ENCODE measurements at places on chromosomes 6 and 20.

DNA sequence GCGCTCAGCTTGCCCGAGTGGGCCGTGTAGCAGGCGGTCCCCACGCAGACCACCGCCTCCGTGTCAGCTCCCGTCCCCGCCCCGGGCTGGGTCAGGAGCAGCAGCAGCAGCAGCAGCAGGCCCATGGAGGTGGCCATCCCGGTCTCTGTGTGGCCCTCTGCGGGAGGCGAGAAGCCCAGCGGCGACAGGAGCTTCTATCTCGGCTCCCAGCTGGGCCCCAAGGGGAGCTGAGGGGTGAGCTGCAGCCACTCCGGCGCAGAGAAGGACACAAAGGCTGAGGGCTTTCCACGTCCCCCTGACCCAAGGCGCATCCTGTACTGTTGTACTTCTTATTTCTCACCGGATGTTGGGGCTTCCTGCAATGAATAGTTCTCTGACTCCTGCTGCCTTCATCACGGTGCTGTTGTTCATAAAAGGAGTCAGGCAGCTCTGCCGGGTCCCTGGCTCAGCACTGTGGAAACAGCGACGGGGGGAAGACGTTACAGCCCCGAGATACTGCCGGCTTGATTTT is at the start of gene CD93:
Gene CD93 (minus strand): TSS at position 269 of the 511 bp plus-strand sequence. CDS start 132 bp downstream, at position 137.
- peak; percentile 23 for DNase-seq

DNA sequence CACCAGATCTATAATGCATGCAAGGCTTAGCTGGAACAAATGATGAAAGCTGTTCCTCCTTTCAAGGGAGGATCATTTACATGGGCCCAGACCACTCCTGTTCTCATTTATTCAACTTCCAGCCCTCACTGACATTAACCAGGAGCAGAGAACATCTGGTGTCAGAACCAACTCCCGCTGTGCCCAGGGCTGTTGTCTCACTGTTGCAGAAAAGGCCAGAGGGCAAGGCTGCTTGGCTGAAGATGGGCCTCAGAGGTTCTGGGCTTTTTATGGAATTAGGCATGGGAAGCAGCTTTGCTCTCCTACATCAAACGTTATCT is 164.2 kb downstream of the GMPR start:
- DNase-seq = no peak

GRCh38 chr6:167957626-167958025 is 39.8 kb upstream of the KIF25 start:
- no peak for DNase-seq

GRCh38 chr20:51206032-51206662 is 183.2 kb upstream of the KCNG1 start:
- no peak for DNase-seq

- no peak for DNase-seq
These were observed 84.6 kb upstream of the JAG1 start for GRCh38 chr20:10758446-10758845.

DNA sequence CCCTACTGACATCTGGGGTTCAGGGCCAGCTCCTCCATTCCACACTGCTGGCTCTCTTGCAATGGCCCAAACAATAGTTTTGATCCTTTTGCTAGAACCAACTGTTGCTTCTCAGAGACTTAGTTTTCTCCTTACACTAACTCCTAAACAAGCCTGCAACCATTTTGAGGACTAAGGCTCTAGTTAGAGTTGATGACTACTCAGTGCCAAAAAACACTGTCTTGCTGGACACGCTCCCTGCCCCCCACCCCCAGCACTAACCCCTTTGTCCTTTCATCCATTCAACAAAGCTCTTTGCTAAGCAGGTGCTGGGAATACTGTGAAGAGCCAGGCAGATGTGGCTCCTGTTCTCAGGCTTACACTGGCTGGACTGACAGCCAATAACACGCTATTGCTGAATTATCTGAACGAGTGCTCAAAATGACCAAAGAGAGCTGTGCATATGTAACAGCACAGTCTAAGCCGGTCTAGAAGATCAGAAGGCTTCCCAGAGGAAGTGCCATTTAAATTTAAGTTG is 17.6 kb downstream of the GCLC start:
- DNase-seq = no peak

DNA sequence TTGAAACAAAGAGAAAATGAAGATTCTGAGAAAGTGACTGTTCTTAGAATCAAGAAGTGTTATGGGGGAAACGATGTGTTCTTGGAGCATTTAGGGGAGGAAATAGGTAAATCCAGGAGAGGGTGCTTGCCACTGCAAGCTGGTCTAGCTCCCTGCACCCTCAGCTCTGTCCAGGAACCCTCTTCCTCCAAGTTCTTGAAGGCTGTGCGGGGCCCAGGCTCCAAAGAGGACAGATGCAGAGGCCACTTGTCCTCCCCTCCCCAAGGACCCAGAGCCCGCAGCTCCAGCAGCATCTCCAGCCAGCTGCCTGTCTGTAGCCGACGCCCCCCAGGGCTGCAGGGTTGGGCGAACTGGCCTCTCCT is 87.9 kb downstream of the CDC5L start:
- no peak for DNase-seq

DNA sequence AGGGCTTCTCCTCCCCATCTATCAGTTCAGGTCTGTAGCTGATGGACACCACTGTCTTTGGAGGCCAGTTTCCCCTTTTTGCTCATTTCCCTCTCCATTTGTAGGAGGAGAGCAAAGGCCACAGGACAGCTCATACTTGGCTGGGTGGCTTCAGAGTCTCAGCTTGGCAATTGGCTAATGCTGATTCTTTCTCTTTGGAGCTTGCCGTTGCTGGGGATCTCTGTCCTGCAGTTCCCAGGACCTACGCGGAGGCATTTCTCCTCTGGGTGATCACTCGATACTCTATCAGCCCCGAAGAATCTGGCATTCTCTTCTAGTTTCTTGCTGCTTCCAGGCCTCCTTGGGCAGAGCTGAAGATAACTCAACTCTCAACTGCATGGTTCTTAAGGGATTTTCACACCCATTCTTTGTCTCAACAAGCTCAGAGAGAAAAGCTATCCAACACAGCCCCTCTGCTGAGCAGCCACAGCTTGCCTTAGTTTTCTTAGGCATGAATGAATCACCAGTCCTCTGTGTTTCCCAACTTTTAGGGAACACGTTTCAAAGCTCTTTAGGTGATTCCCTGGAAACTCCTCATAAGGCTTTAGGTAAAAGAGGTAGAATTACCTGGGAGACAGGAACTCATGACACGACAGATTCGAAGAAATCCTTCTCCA is 19.2 kb upstream of the SSR1 start:
- DNase-seq = no peak

Data from CD4-positive, alpha-beta T cell treated with Interleukin-12 subunit alpha and Interleukin-12 subunit beta, for 1 hour (primary cell).